ENCODE measurements at places on chromosomes 1 and 21.

DNA sequence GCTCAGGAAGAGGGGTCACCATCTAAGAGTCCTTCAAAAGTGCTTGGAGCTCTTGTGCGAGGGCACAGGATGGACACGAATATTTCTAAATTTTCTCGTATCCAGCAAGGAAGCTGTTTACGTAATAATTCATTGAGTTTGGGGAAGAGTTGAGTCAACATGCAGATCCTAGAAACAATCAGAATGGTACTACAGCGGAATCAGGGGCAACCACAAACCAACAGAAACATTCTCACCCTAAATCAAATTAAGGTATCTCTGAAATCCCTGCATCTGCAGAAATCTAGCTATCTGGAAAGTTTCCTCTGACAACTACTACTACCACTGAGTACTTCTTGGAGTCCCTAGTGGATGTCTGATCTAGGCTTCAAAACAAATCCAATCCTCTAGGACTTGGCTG is 352.4 kb downstream of the LTN1 start:
- no peak for DNase-seq

GRCh38 chr1:231827337-231828105 is 200.9 kb downstream of the DISC1 start:
- no peak for DNase-seq

- no peak for DNase-seq
These were observed 108.6 kb downstream of the ZBTB18 start for GRCh38 chr1:244159646-244160045.

DNA sequence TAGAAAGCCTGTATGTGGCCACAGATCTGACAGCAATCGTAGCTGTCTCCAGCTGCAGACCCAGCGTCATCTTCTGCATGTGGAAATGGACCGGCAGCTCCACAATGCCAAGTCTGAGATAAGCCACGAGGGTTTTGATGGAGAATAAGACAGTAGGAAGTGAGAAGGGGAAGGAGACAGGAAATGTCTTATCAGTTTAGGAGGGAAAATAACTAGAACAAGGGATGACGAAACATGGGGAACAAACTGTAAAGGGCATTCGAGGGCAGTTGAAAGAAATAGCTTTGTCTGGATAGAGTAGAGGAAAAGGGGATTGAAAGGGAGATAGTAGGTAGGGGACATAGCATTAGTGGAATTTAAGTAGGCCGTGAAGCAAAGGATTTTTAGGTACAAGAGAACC is 74.0 kb upstream of the CTTNBP2NL start:
- no peak for DNase-seq

GRCh38 chr1:181206979-181207790 is 118.7 kb downstream of the IER5 start:
- DNase-seq = no peak

DNA sequence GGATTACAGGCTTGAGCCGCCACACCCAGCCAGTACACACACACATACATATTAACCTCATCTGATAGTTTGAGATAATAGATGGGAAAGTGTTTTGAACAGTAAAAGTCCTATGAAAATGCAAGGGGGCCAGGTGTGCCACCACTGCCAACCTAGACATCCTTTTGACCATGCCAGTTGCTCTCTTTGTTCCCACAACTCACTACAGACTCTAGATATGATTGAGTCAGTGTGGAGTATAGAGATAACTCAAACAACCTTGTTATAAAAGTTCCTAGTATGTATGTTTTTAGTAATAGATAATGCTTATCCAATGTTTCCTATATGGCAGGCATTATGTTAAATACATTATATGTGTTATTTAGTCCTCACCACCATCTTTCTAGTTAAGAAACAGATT is 72.7 kb upstream of the JAK1 start:
- no peak for DNase-seq

GRCh38 chr1:11731691-11732283 is 4.1 kb upstream of the AGTRAP start:
- DNase-seq = peak; percentile 55

DNA sequence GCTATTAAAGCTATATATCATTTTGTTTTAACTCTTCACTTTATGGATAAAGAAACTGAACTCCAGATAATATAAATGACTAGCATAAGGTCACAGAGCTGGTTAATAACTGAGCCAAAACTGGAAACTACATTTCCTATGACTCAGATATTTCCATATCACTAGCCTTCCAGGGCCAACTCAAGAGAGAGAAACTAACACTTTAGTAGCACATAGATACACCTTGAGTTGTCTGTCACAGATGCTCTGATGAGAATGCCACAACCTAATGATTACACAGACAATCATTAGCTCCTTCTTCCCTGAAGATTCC is 40.7 kb downstream of the NME7 start:
- no peak for DNase-seq

DNA sequence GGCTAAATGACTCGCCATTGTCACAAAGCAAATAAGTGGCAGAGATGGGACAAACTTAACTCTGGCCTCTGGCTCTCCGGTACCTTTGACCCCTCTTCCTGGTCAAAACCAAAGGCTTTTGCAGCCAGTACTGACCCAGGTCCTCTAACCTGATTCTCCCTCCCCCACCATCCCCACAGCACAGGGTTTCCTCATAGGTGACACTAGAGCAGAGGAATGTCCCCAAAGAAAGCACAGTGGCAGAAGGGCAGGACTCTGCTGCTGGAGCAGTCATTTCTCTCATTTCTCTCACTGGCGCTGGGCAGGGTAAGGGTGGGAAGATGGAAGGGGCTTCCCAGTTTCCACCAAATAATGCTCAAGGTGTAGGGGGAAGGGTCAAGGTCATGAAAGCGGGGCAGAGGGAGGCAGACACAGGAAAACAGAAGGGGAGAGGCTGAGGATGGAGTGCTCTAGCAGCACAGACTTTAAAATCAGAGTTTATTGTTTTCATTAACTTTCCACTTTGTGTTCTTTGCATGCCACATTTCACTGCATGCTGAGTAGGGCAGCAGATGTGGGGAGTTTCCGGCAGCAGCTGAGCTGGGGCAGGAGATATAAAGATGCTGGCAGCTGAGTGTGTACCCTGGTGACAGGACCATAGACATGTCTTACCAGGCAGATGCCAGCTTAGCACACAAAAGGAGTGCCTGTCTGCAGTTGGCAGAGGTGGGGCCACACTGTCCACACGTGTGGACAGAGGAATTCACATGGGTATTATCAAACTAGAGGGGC is 80.5 kb downstream of the FAM78B start:
- DNase-seq = no peak

DNA sequence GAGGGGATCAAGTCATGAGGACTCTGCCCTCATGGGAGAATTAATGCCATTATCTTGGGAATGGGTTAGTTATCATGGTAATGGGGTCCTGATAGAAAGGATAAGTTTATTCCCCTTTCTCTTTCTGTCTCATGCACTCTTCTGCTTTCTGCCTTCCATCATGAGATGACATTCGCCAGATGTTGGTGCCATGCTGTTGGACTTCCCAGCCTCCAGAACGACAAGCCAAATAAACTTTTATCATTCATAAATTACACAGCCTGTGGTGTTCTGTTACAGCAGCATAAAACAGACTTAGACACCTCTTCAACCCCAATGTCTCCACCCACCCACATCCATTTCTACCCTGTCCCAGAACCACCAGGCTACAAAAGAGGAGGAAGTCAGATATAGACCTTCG is 11.9 kb upstream of the IGFN1 start:
- no peak for DNase-seq

DNA sequence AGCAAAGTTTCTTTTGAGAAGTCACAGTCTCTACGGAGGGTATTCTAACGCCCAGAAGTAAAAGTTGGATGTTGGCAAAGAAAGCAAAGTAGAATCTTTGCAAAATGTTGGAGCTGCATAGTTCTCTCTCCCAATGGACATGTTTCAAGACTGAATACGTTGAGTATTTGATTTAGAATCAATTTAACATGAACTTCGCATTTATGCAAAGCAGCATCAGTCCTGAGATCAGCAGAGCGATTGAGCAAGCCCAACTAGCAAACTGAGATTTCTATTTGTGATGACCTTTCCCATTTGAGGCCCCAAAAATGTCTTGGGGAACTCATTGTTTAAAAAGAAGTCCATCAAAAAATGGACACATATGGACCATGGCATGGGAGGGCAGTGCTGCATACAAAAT is 8.0 kb downstream of the RUNX1 start:
- DNase-seq = no peak

GRCh38 chr21:38956856-38957571 is 151.3 kb downstream of the ETS2 start:
- peak; percentile 70 for DNase-seq

DNA sequence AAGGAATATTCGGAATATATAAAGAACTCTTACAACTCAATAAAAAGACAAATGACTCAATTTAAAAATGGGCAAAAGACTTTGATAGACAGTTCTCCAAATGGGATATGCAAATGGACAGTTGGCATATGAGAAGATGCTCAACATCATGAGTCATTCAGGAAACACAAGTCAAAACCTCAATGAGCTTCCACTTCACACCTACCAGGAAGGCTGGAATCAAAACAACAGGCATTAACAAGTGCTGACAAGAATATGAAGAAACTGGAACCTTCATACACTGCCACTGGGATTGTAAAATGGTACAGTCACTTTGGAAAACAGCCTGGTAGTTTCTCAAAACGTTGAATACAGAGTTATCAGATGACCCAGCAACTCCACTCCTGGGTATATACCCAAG is 17.2 kb downstream of the PGBD5 start:
- no peak for DNase-seq

DNA sequence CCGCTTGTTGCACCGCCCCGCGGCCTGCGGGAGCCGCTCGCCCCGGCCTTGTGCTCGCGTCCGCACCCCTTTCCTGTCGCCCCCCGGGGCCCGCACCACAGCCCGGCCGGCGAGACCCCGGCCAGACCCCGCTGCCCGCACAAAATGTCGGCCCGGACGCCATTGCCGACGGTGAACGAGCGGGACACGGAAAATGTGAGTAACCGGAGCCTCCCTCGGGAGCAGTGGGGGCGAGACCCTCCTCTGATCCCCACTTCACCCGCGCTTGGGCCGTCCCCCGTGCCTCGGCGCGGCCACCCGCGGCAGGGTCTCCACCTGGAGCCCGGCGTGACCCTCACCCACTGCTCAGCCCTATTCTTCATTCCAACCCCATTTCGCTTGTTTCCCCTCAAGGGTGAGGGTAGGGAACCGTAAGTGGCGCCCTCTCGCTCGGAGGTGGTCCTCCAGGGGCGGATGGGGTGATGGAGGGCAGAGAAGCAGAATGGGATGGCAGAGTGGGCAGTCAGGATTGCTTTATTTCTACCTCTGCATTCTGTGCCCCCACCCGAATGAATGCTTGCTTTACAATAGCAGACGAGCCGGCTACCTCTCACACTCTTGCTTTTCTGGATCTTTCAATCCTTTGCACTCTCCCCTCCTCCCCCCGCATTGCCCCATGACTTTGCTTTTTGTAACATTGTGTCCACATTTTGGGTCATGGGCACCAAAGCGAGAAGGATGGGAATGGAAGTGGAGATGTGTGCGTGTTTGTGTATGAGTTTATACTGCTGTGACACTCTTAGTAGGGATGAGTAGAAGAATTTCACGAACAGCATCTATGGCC is 954 bp downstream of the MARK1 start:
- peak; percentile 41 for DNase-seq

DNA sequence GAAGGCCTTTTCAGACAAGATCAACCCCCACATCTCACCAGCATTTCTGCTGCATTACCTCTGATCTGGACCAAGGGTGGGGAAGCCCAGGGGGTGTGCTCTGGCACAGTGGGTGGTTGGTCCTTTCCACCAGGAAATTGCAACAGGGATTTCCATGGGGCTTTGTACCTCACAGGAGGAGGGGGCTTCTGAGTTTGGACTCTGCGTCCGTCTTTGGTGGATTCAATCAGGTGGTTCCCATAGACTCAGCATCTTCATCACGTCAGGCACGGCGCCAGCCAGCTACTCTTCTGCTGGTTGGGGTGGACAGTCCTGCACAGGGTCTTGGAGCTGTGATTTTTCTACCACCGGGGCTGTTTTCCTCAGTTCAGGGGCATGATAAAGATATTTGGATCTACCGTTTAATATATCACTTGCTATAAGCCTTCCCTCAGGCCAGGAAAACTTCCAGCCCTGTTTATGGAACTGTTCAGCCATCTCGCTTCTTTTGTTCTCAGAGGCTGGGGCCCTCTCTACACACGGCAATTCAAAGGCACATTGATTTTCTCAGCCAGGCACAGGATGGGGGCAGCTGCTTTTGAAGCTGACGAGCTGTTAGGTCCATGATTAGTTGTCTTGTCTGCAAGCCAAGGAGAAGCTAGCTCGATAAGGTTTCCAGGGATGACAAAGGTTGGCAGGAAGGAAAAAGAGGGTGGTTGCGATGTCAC is 467.3 kb downstream of the CAMTA1 start:
- DNase-seq = no peak

DNA sequence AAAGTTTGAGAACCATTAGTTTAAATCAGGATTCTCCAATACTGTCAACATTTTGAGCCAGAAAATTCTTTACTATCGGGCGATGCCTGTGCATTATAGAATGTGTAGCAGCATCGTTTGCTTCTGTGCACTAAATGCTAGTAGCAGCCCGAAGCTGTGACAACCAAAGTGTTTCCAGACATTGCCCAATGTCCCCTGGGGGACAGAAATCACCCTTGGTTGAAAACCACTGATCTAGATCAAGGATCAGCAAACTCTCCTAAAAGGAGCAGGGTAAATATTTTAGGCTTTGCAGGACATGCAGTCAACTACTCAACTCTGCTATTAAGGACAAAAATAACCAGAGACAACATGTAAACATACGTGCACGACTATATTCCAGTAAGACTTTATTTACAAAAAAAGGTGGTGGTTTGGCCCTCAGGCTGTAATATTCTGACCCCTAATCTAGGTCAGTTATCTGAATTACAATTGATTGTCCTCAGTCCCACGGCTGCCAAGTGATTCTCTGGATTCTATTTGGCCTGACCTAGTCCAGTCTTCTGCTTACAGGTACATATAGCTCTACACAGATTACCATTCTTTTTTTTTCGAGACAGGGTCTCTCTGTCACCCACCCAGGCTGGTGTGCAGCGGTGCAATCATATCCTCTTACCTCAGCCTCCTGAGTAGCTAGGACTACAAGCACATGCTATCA is 10.6 kb downstream of the FAF1 start:
- DNase-seq = no peak

DNA sequence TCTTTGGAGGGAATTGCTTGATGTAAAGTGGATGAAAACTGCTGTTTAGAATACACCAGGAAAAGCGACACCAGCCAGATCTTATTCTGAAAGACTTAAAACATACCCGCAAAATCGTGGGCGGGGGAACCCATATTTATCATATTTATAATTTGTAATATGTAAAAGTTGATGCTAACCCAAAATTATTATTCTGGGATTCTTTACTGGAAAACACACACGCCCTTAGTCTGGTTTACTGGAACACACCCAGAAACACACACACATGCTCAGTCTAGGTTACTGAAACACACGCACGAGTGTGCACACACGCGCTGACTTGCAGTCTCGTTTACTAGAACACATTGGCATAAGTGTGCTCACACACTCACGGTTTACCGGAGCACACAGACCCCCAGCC is 32.5 kb downstream of the ATP5PO start:
- DNase-seq = no peak

- no peak for DNase-seq
These were observed 55.6 kb downstream of the COQ8A start for GRCh38 chr1:226995365-226996332.

GRCh38 chr1:3680488-3681230 is 28.3 kb downstream of the TP73 start:
- peak; percentile 62 for DNase-seq

- peak; percentile 75 for DNase-seq
These were observed at the start of gene GART for GRCh38 chr21:33541756-33542639. Gene GART, minus strand, starts transcription at chr21:33542117. Its CDS starts 2,802 bp downstream, at chr21:33539315.

Measured in DMS79 (cell line).